ENCODE measurements at places on chromosomes 7 and 10. TPM values are rescaled to one million over a fixed set of nuclear protein-coding genes. Genes with fewer than 3 reads are reported as not detected.

Gene ZP3
- not detected for total RNA-seq

Gene JAZF1
- total RNA-seq: 23.2 TPM

Gene SPAM1
- total RNA-seq: not detected

GRCh38 chr10:117126034-117126433, 12.0 kb downstream of the VAX1 start:
- no peak for DNase-seq

DNA sequence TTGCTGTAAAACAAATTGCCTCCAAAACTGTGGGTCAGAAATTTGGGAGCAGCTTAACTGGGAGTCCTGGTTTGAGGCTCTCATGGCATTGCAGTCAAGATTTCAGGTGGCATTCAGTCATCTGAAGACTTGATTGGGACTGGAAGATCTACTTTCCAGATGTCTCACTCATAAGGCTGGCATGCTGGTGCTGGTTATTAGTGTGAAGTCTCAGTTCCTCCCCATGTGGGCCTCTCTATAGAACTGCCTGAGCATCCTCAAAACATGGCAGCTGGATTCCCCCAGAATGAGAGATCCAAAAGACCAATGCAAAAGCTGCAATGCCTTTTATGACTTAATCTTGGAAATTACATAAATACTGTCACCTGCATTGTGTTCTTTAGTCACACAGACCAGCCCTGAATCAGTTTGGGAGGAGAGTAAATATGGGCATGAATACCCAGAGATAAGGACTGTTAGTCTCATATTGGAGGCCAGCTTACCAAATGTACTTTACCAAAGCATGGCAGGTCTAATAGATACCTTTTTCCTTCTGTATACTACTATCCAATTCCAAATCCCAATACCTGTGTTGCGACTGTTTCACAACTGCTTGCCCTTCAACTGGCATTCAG, 6.5 kb upstream of the HERPUD2 start:
- DNase-seq: no peak

GRCh38 chr7:96861-97260, 95.5 kb upstream of the FAM20C start:
- DNase-seq: no peak

GRCh38 chr10:96570511-96570910, 16.3 kb downstream of the TM9SF3 start:
- no peak for DNase-seq

DNA sequence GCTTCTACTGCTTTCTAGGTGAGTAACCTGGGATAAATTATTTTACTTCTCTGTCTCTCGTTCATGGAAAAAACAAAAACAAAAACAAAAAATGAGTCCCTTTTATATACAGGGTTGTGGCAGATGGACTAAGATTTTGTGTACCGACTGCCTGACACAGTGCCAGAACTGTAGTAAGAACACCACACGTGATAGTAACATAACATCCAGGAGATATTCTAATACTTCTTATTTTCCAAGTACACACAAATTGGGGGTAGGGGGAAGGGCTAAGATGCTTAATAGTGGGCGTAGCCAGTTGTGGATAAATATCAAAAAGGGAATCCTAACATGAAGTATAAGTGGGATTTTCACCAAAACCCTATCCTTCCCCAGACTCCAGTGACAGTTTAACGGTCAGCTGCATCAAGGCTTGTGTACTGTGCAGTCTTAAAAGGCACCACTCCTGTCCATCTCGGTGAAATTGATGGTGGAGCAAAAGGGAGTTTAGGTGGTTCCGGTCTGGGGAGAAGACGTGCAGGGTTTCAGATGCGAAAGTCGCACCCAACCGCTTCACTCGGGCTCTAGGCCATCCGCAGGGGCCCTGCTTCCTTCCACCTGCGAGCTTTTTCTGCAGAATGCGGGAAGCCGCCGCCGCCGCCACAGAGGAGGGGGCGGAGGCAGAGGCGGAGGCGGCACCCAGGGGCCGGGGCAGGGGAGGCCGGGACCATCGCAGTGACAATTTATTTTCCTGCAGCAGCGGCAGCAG, at the start of gene STAMBPL1:
STAMBPL1 (plus strand) TSS at position 712 of the 748 bp plus-strand sequence. CDS start 21,464 bp downstream, outside the sequence.
- DNase-seq: peak; percentile 76

- DNase-seq: no peak
These were observed 45.7 kb downstream of the RHOBTB1 start for GRCh38 chr10:60898321-60898720.

DNA sequence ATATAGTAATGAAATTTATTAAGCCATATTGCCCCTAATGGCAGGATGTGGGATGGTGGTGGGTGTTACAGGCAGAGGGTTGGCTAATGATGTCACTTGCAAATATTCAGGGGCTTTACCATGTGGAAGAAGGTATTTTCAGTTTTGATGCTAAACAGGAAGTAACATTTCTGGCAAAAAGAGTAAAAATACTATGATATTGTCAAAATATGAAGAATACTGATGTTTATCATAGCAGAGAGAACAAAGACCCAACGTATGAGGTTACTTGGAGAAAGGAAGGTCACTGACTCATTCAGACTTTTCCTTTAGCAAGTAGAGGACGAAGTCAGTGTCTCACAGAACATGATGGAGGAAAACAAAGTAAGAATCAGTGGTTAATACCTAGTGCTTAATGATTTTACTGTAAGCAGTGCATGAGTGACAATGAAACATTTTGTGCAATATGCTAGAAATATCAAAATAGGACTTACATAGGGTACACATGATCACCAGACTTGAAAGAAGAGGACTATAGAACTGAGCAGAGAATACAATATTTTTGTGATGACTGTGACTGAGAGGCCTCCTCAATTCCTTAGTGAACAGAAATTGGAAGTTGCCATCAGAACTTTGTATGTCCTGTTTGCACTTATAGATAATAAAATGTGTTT, 89.7 kb upstream of the STEAP4 start:
- DNase-seq: no peak
